ENCODE measurements at places on chromosomes 13 and 19.
A peak's percentile ranks its signal among the peaks of the same experiment; 100 is the strongest.

DNA sequence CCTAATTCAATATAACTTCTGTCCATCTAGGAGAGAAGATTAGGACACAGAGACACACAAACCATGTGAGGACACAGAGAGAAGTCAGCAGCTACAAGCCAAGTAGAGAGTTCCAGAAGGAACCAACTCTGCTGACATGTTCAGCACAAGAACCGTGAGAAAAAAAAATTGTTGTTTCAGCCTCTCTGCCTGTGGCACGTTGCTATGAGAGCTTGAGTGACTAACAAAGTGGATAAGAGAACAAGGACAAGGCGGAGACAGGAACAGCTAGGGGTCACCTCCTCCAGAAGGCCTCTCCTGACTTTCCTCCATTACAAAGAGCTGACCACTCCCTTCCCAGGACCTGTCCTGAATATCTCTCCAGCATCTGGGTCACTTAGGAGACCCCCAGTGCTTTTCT, 5.6 kb upstream of the SIGLEC12 start:
- DNase-seq = no peak

- DNase-seq = no peak
Observed at GRCh38 chr13:83877651-83878355, 4.5 kb downstream of the SLITRK1 start.

DNA sequence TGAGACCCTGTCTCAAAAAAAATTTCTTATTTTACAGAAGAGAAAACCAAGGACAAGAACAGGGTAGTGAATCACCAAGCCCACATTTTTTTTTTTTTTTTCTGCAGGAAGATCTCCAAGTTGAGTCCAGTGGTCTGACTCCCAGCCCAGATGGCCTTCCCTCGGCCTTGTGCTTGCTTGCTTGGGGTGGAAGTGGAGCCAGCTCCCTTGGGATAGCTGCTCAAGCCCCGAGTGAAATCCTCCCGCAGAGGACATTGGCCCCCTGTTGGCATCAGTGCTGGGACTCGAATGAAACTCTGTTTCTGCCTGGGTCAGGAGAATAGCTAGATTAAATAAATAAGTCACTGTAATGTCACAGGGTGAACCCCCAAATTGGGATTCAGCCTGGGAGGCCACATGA, 9.4 kb upstream of the NUP62 start:
- DNase-seq = no peak

DNA sequence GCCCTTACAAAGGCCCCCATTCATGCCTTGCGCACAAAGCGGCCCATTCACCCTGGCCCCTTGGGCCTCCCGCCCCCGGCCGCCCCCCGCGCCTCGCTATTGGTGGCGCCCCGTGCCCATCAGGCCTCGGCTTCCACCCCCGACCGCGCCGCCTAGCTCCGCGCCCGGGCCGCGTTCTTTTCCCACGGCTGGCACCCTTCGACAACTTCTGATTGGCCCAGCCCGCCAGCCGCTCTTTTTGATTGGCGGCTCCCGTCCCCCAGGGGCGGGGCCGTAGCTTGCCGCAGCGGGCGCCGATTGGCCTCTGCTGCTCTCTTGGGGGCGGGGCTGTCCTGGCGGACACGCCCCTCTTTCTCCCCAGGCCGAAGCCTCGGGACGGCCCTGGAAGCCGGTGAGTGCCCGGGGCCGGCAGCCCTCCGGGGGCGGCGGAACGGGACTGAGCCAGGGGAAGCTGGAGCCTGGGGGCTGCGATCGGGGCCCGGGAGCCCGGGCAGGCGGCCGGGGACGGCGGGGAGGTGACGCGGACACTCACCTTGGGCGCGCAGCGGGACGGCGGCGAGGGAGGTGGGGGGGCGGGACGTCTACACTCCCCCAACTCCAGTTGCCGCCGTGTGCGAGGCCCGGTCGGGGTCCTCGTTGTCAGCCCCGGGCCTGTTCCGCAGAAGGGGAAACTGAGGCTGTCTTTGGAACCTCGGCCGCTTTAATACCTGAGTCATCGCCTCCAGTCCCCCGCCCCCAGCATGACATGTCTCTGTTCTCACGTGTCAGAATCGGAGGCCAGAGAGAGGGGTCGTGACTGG, at the start of gene MYH14:
Gene MYH14, plus strand, starts transcription at position 342 of the 800 bp plus-strand sequence. CDS start 6,744 bp downstream, outside the sequence.
- DNase-seq = peak; percentile 98

DNA sequence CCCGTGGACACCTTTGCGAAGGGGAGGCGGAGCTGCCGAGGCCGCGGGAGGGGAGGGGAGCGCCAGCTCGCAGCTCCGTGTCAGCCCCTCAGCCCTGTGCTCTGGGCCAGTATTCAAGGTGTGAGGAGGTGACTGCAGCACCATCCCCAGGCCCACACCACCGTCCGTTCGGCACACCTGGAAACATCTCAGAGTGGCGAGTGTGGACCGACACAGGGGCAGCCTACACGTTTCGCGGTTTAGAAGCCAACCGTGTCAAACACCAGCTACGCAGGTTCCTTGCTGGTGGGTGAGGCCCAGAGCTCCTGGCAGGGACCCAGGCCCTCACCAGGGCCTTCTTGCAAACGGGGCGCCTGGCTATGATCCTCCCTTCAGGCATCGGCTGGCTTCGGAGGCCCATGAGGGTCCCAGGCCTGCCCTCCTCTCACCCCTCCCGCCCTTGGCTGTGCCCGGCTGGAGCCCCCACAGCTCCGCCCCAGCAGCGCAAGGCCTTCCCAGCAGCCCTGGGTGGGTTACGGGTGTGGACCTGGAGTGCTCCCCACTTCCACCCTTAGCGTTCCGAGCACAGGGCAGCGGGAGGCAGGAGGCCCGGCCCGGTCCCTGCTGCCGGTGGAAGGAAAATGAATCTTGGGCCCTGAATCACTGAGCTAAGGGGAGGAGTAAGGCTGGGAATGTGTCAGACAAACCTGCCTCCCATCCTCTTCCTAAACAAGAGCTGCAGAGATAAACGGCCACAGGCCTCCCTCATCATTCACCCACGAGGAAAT, 1.2 kb downstream of the C13orf46 start:
- no peak for DNase-seq

Data from Daoy (cell line).